KG1 (cell line): ENCODE measurements at places on chromosomes 11 and 22.

DNA sequence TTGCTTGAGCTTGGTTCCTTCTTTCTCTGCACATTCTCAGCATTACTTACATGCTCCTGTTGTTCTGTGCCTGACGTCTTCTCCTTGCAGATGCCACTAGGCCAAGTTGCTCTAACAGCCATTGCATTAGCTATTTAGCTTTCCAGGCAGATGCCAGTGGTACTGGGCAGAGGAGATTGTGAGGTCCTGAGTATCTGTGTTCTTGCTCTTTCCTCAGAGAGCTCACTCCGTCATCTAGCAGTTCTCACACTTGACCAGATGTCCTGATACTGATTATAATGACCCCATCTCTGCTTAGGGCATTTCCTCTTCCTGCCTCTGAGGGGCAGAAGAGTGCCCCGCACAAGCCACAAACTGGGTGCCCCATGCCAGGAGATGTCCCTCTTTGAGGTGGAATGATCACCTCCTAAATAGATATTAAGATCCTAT is 30.7 kb downstream of the ARHGAP1 start:
- no peak for DNase-seq

GRCh38 chr22:23279781-23280180 is 99.5 kb downstream of the BCR start:
- no peak for DNase-seq

- no peak for DNase-seq
Measured at GRCh38 chr11:99241066-99241465, 220.3 kb downstream of the CNTN5 start.

- peak; percentile 60 for DNase-seq
Measured at GRCh38 chr22:19886605-19887255, 32.1 kb upstream of the GNB1L start.

- no peak for DNase-seq
Measured at GRCh38 chr11:116360221-116360941, 412.4 kb downstream of the BUD13 start.
